ENCODE measurements at places on chromosomes 7 and 10. TPM values are rescaled to one million over a fixed set of nuclear protein-coding genes. Genes with fewer than 3 reads are reported as not detected.

Gene NCF1
- total RNA-seq, result 2.7 TPM

Gene ADAP1
- total RNA-seq, result 5.7 TPM

Gene FAM24B
- 2.0 TPM for total RNA-seq

Gene ADRA2A
- total RNA-seq, result 0.44 TPM

Gene OPN4
- total RNA-seq, result not detected

Gene LRRC18
- total RNA-seq, result not detected

Gene CDC14C
- not detected for total RNA-seq

Gene SLC39A12
- 0.08 TPM for total RNA-seq

Gene GRM3
- total RNA-seq, result not detected

Gene CYP3A7
- total RNA-seq, result not detected

Gene HOXA1
- total RNA-seq, result 3.2 TPM

Gene CPA5
- not detected for total RNA-seq

Gene GGCT
- total RNA-seq, result 56.6 TPM

Gene KCP
- total RNA-seq, result 1.8 TPM

Gene FAM237B
- total RNA-seq, result not detected

Gene ANKRD1
- total RNA-seq, result 0.24 TPM

Gene LRRTM3
- total RNA-seq, result not detected

Gene PNLIPRP1
- not detected for total RNA-seq

Gene PRSS37
- not detected for total RNA-seq

Gene ENTPD1
- 9.2 TPM for total RNA-seq

Gene TMEM270
- not detected for total RNA-seq

Gene PGAM2
- total RNA-seq, result 2.6 TPM

Gene AASS
- 16.3 TPM for total RNA-seq

Gene TMEM176A
- total RNA-seq, result 2.6 TPM

Gene PPP1R3C
- total RNA-seq, result 91.9 TPM

Gene MMD2
- total RNA-seq, result not detected

Gene TMEM225B
- 1.00 TPM for total RNA-seq

Gene CHST3
- total RNA-seq, result 9.0 TPM

Gene NUTM2D
- 1.8 TPM for total RNA-seq

Gene NSUN6
- total RNA-seq, result 4.8 TPM

Gene TEX36
- not detected for total RNA-seq

Gene LRRC4
- total RNA-seq, result 16.7 TPM

Gene PON1
- not detected for total RNA-seq

Gene NUTM2A
- total RNA-seq, result 0.40 TPM

Gene ANKRD61
- not detected for total RNA-seq

Gene ASB15
- not detected for total RNA-seq

Gene CRHR2
- total RNA-seq, result not detected

Gene DPYSL4
- total RNA-seq, result 1.6 TPM

Gene RNF133
- 0.24 TPM for total RNA-seq

Gene MYOF
- 134 TPM for total RNA-seq

Gene MORN4
- total RNA-seq, result 1.9 TPM

Gene IFIT2
- total RNA-seq, result 1.5 TPM

Gene UNC5B
- 37.0 TPM for total RNA-seq

Gene SGCE
- 1.2 TPM for total RNA-seq

Gene ADAM8
- total RNA-seq, result 2.5 TPM

Gene AKR1C4
- not detected for total RNA-seq

Gene SEMA3A
- total RNA-seq, result 0.56 TPM

Gene AKR1D1
- not detected for total RNA-seq

Gene ACSL5
- total RNA-seq, result 3.3 TPM

Gene NCOA4
- 100 TPM for total RNA-seq

Gene NANOS1
- 1.3 TPM for total RNA-seq

Gene CTAGE8
- total RNA-seq, result 1.8 TPM

Gene LMBR1
- 32.6 TPM for total RNA-seq

Gene CFAP46
- 0.64 TPM for total RNA-seq

Gene SH2B2
- total RNA-seq, result 1.1 TPM

Gene FKBP9
- total RNA-seq, result 62.9 TPM

Gene AGBL3
- 0.84 TPM for total RNA-seq

Gene CFTR
- 0.60 TPM for total RNA-seq

Gene OR6B1
- not detected for total RNA-seq
